ENCODE measurements at places on chromosomes 4 and X. TPM values are rescaled to one million over a fixed set of nuclear protein-coding genes. Genes with fewer than 3 reads are reported as not detected.

Gene MAGEA1
- polyA plus RNA-seq: not detected

Gene GPR119
- not detected for polyA plus RNA-seq

Gene RAB39B
- 0.09 TPM for polyA plus RNA-seq

Gene CUL4B
- 16.7 TPM for polyA plus RNA-seq

Gene DSPP
- not detected for polyA plus RNA-seq

All from esophagus (tissue), 2 donors.